Pancreas (tissue), 10 donors: ENCODE measurements at places on chromosomes 4 and X.

DNA sequence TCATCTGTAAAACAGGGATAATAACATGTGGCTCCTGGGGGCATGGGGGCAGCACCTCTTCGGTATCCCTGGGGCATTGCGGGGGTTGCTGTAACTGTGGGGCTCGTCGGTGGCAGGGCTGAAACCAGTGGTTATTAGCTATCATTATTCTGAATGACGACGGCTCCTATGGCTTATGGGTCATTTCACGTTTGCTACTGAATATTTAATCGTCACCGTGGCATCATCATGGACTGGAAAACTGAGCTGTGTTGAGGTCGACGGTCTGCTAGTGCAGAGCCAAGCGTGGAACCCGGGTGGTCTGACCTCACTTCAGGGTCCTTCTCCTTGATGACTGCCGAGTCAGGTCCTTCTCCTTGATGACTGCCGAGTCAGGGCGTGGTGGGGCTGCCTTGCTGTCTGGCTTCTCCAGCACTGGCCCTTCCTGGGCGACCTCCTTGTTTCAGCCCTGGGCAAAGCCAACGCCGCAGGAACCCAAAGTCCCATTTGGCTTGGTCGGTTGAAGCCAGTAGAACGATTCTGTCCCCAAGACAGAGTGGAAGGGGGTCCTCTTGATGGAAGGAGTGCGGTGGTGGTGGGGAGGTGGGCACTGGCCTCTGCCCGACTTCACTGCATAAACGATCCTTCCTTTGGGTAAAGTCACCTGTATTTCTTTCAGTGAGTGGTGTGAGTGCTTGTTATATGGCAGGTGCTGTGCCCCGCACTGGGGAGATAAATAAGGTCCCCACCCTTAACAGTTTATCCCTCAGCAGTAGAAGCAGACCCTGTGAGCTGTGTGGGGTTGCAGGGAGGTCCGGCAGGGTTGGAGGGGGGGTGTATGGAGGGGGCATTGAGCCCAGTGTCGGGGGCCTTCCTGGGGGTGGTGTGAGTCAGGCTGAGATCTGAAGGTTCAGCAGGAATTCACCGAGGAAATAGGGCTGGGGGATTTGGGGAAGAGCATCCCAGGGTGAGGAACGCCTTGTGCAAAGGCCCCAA lies 40.8 kb downstream of the PSAPL1 start:
- H3K27me3 ChIP-seq = no peaks in the 10 kb centered on the region
- no peak overlapping the region for H3K4me3 ChIP-seq
- no peaks in the 10 kb centered on the region for H3K36me3 ChIP-seq

GRCh38 chr4:149830823-149831222 lies 15.2 kb upstream of the IQCM start:
- no peak overlapping the region for H3K27ac ChIP-seq
- no peak overlapping the region for H3K4me3 ChIP-seq
- no peaks in the 10 kb centered on the region for H3K36me3 ChIP-seq
- H3K4me1 ChIP-seq = no peaks in the 10 kb centered on the region
- no peak for DNase-seq

DNA sequence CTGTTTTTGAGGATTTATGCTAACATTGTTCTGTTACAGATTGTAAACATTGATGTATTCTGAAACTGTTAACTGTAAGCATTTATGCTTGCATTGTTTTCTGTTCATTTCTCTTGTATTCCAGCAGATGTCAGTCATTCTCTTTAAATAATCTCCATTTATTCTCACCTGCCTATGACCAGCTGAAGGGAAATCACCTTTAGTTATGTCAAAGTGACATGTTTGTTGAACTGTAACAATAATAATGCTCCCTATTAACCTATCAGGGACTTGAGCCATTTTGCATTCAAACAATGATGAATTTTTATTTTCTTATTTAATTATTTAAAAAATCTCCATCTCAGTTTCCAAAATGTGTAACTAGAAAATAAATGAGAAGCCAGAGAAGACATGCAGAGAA lies 58.0 kb downstream of the SPCS3 start:
- H3K4me3 ChIP-seq = no peak overlapping the region
- no peaks in the 10 kb centered on the region for H3K36me3 ChIP-seq
- no peaks in the 10 kb centered on the region for H3K4me1 ChIP-seq
- H3K27ac ChIP-seq = no peak overlapping the region
- no peaks in the 10 kb centered on the region for H3K27me3 ChIP-seq

GRCh38 chr4:99248714-99249113 lies 29.7 kb upstream of the ADH6 start:
- H3K36me3 ChIP-seq = no peaks in the 10 kb centered on the region
- H3K4me1 ChIP-seq = no peaks in the 10 kb centered on the region
- no peak overlapping the region for H3K27ac ChIP-seq
- H3K4me3 ChIP-seq = no peak overlapping the region

- no peaks in the 10 kb centered on the region for H3K4me1 ChIP-seq
- H3K4me3 ChIP-seq = no peak overlapping the region
- H3K36me3 ChIP-seq = no peaks in the 10 kb centered on the region
- no peak overlapping the region for H3K27ac ChIP-seq
- H3K27me3 ChIP-seq = peaks cover 6% of the 10 kb centered on the region
These were observed 205.7 kb downstream of the SOX3 start for GRCh38 chrX:140298960-140299825.

DNA sequence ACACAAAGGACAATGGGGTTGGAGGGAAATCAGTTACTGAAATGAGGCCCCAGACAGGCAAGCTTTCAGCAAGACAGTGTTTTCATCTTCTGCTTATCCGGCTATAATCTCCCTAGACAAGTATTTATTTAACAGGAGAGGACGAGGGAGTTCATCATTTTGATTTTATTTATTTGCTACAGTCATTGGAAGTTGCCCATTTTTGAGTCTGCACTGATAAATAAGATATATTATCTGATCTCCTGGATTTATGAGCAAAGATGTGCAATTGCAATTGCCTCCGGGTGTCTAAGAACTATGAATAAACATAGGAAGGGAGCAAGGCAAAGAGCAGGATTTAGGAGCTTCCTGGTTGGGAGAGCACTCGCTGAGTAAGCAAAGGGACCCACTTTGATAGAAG lies 263.2 kb upstream of the EDA2R start:
- no peak for DNase-seq
- H3K4me3 ChIP-seq = no peak overlapping the region
- no peaks in the 10 kb centered on the region for H3K4me1 ChIP-seq
- no peaks in the 10 kb centered on the region for H3K27me3 ChIP-seq

DNA sequence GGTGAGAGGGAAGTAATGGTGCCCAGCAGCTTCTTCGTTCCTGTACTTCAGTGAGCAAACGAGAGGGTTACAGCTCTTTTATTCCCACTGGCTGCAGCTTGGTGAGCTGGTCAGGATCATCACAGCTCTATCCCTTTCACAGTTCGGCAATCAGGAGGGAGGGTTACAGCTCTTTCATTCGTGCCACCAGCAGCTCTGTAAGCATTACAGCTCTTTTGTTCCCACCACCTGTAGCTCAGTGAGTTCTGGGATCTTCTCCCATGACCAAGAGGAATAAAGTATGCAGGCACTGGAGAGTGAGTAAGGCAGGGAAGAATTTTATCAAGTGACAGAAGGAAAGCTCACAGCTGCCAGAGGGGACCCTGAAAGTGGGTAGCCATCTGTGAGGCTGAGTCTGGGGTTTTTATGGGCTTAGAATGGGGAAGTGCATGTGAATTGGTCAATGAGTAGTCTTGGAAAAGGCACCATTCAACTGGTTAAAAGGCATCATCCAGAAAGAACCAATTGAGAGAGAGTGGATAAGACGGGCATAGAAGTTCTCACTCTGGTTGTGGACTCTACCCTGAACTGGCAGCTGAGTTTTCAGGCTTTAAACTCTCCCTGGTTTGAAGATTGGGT lies 123.7 kb downstream of the COX18 start:
- H3K27ac ChIP-seq = no peak overlapping the region
- no peaks in the 10 kb centered on the region for H3K27me3 ChIP-seq
- H3K36me3 ChIP-seq = no peaks in the 10 kb centered on the region

GRCh38 chrX:21153503-21153902 lies 220.7 kb upstream of the CNKSR2 start:
- H3K27me3 ChIP-seq = peaks cover 7% of the 10 kb centered on the region
- DNase-seq = no peak

GRCh38 chr4:152983774-152984411 lies 47.8 kb downstream of the FHDC1 start:
- H3K27me3 ChIP-seq = no peaks in the 10 kb centered on the region
- no peak overlapping the region for H3K4me3 ChIP-seq

DNA sequence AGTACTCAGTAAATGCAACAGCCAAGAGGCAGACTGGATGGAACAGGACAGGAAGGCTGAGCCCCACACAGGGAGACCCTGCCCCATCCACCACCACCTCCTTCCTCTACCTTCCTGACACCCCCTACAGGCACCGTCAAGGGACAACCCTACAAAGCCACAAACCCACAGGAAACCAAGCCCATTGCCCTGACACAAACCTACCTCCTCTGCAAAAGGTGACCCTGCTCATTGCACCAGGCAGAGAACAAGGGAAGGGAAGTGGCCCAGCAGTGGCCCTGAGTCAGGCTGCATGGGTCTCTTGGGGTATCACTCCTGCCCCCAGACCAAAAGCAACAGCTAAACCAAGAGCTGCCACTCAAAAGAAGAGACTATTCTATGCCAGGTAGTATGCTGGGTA lies 21.0 kb downstream of the JAKMIP1 start:
- H3K27me3 ChIP-seq = no peaks in the 10 kb centered on the region
- no peak overlapping the region for H3K4me3 ChIP-seq
- no peaks in the 10 kb centered on the region for H3K36me3 ChIP-seq

DNA sequence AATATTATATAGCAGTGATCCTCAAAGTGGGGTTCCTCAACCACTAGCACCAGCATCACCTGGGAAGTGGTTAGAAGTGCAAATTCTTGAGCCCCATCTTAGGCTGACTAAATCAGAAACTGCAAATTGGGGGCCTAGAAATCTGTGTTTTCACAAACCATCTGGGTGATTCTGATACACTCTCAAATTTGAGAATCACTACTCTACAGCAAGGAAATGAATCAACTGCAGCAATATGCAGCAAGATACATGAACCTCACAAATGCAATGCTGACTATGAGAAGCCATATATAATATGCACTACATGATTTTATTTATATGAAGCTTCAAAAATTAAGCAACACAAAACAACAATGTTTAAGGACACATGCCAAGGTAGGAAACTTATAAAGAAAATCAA lies 36.2 kb upstream of the IRS4 start:
- no peak overlapping the region for H3K27ac ChIP-seq
- DNase-seq = no peak
- no peaks in the 10 kb centered on the region for H3K36me3 ChIP-seq
- no peaks in the 10 kb centered on the region for H3K4me1 ChIP-seq
- no peaks in the 10 kb centered on the region for H3K27me3 ChIP-seq

GRCh38 chr4:152776352-152776751 lies 3.2 kb downstream of the TIGD4 start:
- H3K36me3 ChIP-seq = no peaks in the 10 kb centered on the region
- no peak for DNase-seq
- H3K4me3 ChIP-seq = no peak overlapping the region
- H3K4me1 ChIP-seq = no peaks in the 10 kb centered on the region

GRCh38 chr4:12211636-12212035 lies 782.9 kb upstream of the HS3ST1 start:
- H3K36me3 ChIP-seq = no peaks in the 10 kb centered on the region
- no peak overlapping the region for H3K27ac ChIP-seq
- H3K27me3 ChIP-seq = no peaks in the 10 kb centered on the region
- H3K4me1 ChIP-seq = no peaks in the 10 kb centered on the region

- H3K27me3 ChIP-seq = no peaks in the 10 kb centered on the region
- peak; percentile 50 for DNase-seq
- H3K4me3 ChIP-seq = no peak overlapping the region
- no peaks in the 10 kb centered on the region for H3K36me3 ChIP-seq
These were observed 201.5 kb upstream of the FAM241A start for GRCh38 chr4:111943796-111944203.

DNA sequence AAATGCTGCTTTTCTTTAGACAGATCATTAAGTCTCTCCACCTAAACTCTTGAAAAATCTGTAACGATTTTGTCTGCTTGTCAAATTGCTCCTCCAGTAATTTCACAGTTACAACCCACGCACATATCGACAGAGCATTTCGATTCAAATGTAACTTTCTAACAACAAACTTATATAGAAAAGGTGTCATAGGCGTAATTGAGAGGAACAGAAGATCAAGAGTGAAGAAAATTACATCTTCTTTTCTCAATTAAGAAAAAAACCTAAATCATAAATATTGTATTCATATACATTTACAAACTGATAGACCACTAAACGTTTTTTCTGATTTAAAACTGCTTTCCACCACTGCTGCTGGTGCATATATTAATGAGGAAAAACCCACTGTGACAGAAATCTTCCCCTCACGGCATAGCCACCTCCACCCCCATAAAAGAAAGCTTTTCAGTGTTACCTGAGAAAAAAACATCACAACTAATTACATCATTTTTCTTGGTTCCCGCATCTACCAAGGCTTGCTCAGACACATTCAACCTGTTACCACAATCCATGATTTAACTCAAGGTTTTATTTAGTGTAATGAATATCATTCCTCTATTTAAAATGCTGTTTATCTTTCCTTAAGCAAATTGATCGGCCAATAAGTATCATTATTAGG lies 1.9 kb downstream of the GPM6A start:
- no peaks in the 10 kb centered on the region for H3K27me3 ChIP-seq
- H3K4me3 ChIP-seq = no peak overlapping the region
- DNase-seq = no peak
- no peak overlapping the region for H3K27ac ChIP-seq
- H3K4me1 ChIP-seq = no peaks in the 10 kb centered on the region
- H3K36me3 ChIP-seq = no peaks in the 10 kb centered on the region

- H3K36me3 ChIP-seq = no peaks in the 10 kb centered on the region
- no peak for DNase-seq
- H3K27ac ChIP-seq = no peak overlapping the region
These were observed 108.9 kb downstream of the SYNPO2 start for GRCh38 chr4:118997601-118998000.

DNA sequence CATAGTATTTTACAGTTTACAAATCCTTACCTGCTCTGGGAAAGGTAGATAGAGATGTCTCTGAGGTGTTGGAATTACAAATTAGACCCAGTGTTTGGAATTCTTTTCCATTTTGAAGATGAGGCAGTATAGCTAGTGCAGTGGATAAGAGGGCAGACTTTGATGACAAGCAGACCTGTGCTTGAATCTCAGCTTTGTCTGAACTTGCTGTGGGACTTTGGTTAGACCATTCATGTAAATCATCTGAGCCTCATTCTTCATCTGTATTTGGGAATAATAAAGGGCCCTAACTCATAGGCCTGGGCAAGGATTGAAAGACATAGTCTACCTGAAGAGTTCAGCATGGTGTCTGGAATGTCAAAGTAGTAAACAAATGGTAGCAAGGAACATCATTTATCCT lies 77.2 kb upstream of the BOD1L1 start:
- H3K27ac ChIP-seq = peak overlapping the region; percentile 81
- DNase-seq = no peak
- H3K27me3 ChIP-seq = no peaks in the 10 kb centered on the region

- H3K4me1 ChIP-seq = no peaks in the 10 kb centered on the region
- H3K36me3 ChIP-seq = no peaks in the 10 kb centered on the region
- DNase-seq = no peak
- no peak overlapping the region for H3K27ac ChIP-seq
These were observed 20.8 kb upstream of the HGFAC start for GRCh38 chr4:3420956-3421355.
